ENCODE measurements at places on chromosomes 2 and 18.

- no peak for DNase-seq
Observed at GRCh38 chr18:26792661-26793060, 72.8 kb downstream of the AQP4 start.

- DNase-seq = no peak
Observed at GRCh38 chr2:29311458-29311857, 196.2 kb downstream of the CLIP4 start.

DNA sequence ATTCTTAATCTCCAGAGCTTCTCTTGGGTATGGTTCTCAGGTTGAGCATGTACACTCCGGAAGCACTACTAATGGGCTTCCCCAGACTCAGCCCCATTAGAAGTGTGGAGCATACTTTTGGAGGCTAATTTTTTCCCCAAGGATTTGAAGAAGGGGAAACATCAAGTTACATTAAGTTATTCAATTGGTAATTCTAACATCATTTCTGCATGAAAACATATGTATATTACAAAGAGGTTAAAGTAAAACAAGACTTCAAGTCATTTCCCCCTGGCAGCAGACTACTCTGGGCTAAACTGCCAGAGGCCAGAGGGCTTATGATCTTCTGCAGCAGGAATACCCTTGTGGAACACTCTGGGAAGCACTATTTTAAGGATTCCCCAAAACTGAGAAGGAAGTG lies 227.7 kb upstream of the STK17B start:
- DNase-seq = no peak

DNA sequence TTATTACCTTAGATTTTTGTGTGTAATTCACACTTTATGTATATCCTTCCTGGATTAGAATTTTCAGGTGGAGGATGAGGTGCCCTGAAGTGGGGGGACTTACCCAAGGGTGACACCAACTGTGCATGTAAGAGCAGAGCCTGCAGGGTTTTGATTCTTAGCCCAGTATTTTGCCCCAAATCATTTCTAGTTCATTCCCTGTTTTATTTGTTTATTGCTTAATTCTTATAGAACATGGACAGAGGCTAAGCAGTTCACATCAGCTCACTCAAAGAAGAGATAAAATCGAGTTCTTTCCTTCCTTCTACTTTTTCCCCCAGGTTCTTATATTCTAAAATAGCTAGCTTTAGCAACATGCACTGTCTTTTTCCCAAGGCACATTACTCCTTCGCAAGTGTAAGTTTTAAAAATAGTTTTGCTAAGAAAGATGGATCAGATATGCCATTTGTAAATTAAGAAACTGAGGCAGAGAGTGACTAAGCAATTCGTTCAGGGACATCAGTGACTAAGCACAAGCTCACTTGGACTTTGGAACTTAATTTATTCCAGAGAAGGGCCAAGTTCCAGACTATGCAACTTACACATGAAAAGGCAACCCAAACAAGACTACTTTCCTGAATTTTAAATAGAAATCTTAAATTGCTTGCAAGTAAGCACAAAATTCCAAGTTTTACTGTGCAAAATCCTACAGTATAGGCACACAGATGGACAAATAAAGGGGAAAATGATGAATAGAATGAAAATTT lies 427.9 kb upstream of the POU3F3 start:
- no peak for DNase-seq

- peak; percentile 51 for DNase-seq
Observed at GRCh38 chr2:20143263-20143662, 81.7 kb downstream of the SDC1 start.

GRCh38 chr2:135052997-135053474 lies 944 bp downstream of the RAB3GAP1 start:
- DNase-seq = no peak

GRCh38 chr2:192002418-192002817 lies 155.5 kb upstream of the CAVIN2 start:
- DNase-seq = no peak

- no peak for DNase-seq
Observed at GRCh38 chr2:44768438-44769236, 172.9 kb upstream of the SIX3 start.

- DNase-seq = peak; percentile 44
Observed at GRCh38 chr2:107542314-107542740, 284.4 kb upstream of the RGPD4 start.

- no peak for DNase-seq
Observed at GRCh38 chr2:74708296-74708695, 54.2 kb downstream of the SEMA4F start.

- peak; percentile 67 for DNase-seq
Observed at GRCh38 chr2:24015562-24016375, 5.9 kb downstream of the MFSD2B start.

GRCh38 chr2:100893392-100894104 lies 73.6 kb downstream of the NPAS2 start:
- DNase-seq = no peak

- no peak for DNase-seq
Observed at GRCh38 chr18:49628119-49628518, 66.3 kb downstream of the LIPG start.

DNA sequence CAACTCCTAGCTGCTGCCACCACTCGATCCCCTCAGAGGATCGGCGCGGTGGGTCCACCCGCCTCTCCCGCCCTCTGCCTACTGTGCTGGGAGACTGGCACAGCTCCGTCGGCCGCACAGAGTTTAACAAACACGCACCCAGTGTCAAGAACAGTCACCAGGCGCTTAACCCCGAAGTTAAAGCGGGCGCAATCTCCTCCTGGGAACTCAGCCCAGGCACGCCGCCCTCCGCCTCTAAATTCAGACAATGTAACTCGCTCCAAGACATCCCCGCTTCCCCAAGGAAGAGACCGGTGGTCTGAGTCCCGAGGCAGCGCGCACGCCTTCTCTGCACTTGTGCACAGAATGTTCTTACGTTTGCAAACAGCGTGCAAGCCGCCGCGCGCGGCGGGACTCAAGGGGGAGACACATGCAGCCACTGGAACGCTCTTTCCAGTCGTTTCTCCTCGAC lies 533 bp downstream of the CXCR4 start:
- no peak for DNase-seq

- DNase-seq = peak; percentile 25
Observed at GRCh38 chr2:159879051-159879604, 81.1 kb upstream of the CD302 start.

DNA sequence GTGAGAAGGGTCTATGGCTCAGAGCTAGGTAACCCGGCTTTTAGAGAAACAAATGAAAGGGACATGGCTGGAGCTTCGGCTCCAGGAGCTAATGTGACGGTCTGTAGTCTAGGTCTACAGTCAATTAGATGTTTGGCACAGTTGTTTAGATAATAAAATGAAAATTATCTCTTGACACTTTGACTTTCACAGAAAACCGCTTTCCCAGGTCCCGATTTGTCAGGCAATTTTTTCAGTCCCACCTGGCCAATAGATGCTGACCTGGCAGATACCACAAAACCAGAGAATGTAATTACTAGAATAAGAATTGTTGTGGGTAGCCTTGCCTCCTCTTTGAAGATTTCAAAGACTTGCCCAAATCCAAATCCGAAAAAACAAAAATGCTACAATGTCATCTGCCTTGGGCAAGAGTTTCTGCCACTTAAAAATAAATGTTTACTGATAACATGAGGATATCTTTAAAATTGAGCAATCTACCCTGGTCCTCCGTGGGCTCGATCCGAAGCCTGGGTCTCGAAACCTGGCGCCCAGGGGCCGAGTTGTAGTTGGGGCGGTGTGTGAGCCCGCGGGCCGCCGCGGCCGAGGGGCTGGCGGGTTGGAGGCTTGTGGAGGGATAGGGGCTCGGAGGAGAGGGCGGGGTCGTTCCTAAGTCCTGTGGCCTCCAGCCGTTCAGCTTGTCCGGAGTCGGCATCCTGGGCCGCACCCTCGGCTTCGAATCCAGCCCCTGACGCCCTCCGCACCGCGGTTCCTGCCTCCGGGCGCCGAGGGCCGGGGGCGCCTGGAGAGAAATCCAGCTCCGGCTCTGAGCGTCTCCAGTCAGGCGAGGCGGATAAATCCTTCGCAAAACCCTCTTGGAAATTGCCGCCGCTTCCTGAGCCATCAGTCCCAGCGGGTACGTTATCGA lies 2.3 kb downstream of the EMX1 start:
- no peak for DNase-seq

- DNase-seq = no peak
Observed at GRCh38 chr2:230873661-230874401, 9.1 kb downstream of the ITM2C start.

DNA sequence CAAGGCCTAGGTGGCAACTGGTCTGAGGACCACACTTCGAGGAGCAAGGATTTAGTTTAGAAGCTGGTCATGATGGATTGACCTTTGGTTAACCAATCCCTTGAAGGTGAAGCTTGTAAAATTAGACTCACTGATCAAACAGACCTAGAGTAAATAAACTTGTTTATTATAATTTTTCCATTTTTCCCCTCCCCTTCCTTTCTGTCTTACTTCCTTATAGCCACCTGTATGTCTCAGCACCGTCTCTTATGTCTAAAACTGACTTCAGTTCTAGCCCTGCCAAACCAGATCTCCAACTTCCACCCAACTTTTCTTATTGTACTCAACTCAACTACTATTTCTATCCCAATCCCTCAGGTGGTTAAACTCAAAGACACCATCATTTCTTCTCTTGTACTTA lies 92.8 kb upstream of the THOC1 start:
- DNase-seq = no peak

DNA sequence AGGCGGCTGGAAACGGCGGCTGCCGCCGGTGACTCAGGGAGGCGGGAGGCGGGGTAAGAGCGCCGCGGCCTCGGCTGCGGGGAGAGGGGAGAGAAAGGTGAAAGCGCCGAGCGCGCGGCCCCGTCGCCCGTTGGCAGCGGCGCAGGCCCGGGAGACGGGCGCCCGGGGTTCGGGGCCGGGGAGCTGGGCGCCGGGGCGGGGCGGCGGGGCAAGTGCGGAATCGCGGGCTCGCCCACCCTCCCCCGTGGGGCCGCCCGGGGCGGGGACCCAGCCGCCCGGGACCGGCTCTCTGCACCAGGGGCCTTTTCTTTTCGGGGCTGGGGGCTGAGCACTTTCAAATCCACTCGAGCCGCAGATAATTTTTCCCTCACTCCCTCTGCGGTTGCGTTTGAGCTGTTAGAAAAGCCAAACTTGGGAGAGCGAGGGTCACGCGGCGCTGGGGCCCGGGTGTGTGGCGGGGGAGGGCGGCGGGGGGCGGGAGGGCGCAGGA lies 266 bp downstream of the KDM3A start:
- DNase-seq = no peak

- no peak for DNase-seq
Observed at GRCh38 chr2:72980535-72981217, 63.4 kb downstream of the EMX1 start.

DNA sequence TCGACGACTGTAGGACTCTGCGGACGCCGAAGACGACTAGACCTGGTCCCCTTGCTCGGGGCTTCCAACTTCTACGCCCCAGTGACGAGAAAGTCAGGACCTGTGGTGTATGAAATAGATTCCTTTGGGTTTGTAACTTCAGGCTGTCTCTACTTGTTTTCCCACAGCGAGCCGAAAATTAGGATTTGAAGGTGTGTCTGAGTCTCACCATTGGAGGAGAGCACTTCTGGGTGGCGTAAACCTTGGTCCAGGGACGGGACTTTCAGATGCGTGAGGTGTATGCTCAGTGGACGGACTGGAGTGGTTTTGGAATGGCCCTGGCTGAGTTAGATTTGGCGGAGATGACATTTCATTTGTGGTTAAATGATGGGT lies 1.3 kb downstream of the BIRC6 start:
- no peak for DNase-seq

Measured in skeletal muscle cell (primary cell).